ENCODE measurements at places on chromosomes 2 and 18.

- no peak for DNase-seq
Measured at GRCh38 chr2:32882816-32883810, 63.6 kb upstream of the LTBP1 start.

DNA sequence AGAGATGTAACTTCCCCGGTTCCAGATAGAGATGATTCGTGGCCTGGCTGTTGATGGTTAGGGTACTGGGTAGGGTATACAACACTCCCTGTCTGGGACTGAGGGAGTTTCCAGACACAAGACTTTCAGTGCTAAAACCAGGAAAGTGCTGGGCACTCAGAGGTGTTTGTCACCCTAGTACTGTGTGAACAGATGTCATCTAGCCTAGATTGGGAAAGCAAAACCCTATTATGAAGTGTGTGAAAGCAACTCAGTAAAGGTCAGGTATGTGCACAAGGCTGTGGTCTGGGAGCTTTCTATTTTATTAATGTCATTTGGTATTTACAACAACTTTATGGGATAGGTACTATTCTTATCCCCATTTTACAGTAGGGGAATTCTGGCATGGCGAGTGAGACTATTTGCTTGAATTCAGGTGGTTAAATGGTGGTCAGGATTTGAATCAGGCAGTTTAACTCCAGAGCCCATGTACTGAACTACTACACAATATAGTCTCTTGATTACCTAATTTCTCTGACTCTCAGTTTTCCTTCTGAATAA, 2.6 kb downstream of the BZW1 start:
- no peak for DNase-seq

- no peak for DNase-seq
Measured at GRCh38 chr18:12258719-12259705, 4.9 kb downstream of the CIDEA start.

- no peak for DNase-seq
Measured at GRCh38 chr2:84619794-84620371, 103.6 kb downstream of the DNAH6 start.

GRCh38 chr18:68176901-68177300, 538.0 kb downstream of the TMX3 start:
- DNase-seq: no peak

DNA sequence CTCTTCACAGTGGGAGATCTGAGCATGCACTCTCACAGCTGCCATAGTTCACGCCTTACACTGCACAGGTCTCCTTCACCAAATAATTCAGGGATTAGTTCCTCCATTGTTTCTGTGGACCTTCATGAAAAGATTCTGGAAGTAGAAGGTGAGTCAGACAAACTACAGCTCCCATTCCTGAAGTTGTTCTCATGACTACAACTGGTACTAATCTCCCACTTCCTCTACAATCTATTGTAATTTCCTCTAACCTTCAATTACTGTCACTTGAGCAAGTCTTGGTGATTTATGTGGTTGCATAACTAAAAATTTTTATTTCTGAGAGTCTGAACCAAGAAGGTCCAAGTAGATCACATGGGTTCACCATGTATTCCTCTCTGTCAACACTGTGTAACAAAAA, 128.7 kb downstream of the XIRP2 start:
- no peak for DNase-seq
